Purkinje cell (primary cell): ENCODE measurements at places on chromosomes 16 and 17. TPM values are rescaled to one million over a fixed set of nuclear protein-coding genes. Genes with fewer than 3 reads are reported as not detected.

The PIK3R6 gene
- polyA plus RNA-seq, result not detected in 2 replicates

The RND2 gene
- polyA plus RNA-seq, result 3.3 and 5.0 TPM in 2 replicates

The NHERF2 gene
- 1.0 and 1.3 TPM in 2 replicates for polyA plus RNA-seq

The ARSG gene
- polyA plus RNA-seq, result 3.5 and 3.9 TPM in 2 replicates

The CCL17 gene
- not detected in 2 replicates for polyA plus RNA-seq

The DYNC1LI2 gene
- 55.7 and 65.1 TPM in 2 replicates for polyA plus RNA-seq

The GPR139 gene
- polyA plus RNA-seq, result not detected in 2 replicates

The CIBAR2 gene
- 1.3 TPM in 1 of 2 replicates, not detected in the other for polyA plus RNA-seq

The PSMD11 gene
- 143 and 181 TPM in 2 replicates for polyA plus RNA-seq

The ACSM2A gene
- not detected in 2 replicates for polyA plus RNA-seq

The ARHGAP44 gene
- polyA plus RNA-seq, result 6.2 and 8.2 TPM in 2 replicates

The SOX15 gene
- 5.0 and 6.3 TPM in 2 replicates for polyA plus RNA-seq

The HERPUD1 gene
- polyA plus RNA-seq, result 71.8 and 87.9 TPM in 2 replicates
